ENCODE measurements at places on chromosomes 2 and 18.

DNA sequence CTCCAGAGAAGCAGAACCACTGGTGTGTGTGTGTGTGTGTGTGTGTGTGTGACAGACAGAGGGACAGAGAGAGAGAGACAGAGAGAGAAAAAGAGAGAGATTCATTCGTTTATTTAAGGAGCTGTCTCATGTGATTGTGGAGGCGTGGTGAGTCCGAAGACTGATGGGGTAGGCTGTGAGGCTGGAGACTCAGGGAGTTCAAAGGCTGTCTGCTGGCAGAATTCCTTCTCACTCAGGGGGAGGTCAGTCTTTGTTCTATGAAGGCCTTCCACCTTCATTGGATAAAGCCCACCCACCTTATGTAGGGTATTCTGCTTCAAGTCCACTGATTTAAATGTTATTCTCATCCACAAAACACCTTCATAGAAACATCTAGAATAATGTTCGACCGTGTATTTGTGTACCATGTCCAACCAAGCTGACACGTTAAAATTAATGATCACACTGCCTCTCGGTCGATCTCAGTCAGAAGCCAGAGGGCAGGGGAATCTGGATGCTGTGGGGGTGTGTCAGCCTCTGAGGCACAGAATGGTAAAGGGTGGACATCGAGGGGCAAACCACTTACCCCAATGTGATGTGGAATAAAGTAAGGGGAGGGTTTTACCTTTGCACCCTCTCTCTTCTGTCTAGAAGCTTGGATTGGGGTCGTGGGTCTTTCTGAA lies 275.6 kb downstream of the SLC4A3 start:
- DNase-seq, result no peak

- DNase-seq, result no peak
These were observed 73.6 kb downstream of the CD226 start for GRCh38 chr18:69874058-69874457.

DNA sequence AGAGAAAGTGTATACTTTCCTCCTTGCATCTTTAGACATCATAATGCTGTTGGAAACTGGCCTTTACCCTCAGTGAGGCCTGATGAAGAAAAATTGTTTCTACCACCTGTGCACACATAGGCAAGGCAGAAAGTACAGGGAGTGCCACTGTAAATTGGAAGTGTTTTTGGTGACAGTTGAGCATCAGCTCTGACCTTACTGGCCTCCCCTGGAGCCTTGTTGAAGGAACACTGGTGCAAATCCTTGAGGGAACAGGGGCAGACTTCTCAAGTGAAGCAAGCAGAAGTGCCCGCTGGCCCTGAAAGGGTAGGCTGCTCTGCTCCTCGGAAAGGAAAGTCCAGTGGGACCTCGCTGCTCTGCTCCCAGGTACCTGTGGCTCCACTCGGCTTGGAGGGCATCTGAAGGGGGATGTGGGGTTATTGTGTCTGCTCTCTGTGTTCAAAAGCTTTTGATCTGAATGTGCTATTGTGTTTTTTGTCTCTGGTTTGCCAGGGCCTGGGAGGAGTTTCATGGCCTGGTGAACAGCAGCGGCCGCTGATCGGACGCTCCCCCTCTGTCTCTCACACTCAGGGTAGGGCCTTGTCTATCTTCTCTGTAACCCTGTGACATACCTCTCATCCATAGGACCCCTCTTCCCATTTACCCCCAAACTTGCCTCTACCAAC lies 23.4 kb downstream of the EIF4E2 start:
- DNase-seq, result no peak

DNA sequence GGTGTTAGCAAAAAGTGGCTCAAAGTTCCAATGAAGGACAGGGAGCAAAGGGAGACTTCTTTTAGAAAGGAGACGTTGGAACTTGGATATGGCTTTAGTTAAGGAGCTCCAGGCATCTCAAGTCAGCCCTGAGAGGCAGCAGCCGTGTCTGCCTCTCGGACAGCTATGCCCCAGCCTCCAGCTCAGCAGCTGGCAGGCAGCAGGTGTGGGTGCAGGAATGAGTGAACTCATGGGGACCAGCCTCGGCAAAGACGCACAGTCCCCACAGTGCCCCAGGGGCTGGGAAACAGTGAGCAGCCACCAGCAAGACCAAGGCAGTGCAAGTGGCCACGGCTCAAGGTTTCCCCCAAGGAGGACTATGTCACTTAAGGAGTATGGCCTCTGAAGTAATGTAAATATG lies 1.6 kb upstream of the LRRFIP1 start:
- DNase-seq, result no peak

DNA sequence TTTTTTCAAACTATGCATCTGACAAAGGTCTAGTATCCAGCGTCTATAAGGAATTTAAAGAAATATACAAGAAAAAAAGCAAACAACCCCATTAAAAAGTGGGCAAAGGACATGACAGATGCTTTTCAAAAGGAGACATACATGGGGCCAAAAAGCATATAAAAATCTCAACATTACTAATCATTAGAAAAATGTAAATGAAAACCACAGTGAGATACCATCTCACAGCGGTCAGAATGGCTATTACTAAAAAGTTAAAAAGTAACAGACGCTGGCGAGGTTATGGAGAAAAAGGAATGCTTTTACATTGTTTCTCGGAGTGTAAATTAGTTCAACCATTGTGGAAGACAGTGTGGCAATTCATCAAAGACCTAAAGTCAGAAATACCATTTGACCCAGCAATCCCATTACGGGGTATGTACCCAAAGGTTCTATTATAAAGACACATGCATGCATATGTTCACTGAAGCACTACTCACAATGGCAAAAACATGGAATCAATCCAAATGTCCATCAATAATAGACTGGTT lies 643.1 kb upstream of the LRRTM1 start:
- no peak for DNase-seq

GRCh38 chr2:37558623-37559022 lies 112.8 kb downstream of the CDC42EP3 start:
- no peak for DNase-seq

GRCh38 chr2:196249171-196249570 lies 77.8 kb upstream of the STK17B start:
- no peak for DNase-seq

GRCh38 chr2:233976690-233977294 lies 59.6 kb downstream of the TRPM8 start:
- peak; percentile 88 for DNase-seq

GRCh38 chr2:1972011-1972410 lies 227.7 kb upstream of the PXDN start:
- no peak for DNase-seq

DNA sequence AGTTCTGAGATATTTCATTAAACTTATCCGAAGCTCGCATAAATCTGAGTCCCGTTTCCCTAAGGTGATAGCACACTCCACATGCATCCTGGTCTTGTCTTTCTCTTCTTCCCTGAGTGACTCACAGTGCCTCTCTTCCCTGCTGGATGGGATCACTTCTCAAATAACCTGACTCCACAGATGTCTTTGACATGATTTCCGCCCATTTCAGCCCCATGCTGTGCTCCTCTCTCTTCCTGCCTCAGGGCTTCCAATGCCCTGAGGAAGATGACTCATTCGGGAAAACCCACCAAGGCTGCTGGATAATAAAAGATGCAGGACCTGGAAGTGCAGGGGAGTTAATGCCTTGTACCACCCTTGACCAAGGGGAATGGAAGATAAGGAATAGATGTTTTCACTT lies 441.7 kb upstream of the SOX11 start:
- DNase-seq, result no peak

- no peak for DNase-seq
These were observed 1001.2 kb downstream of the DPP10 start for GRCh38 chr2:115443539-115444185.

- no peak for DNase-seq
These were observed 38.4 kb downstream of the ARL4C start for GRCh38 chr2:234458466-234458865.

GRCh38 chr2:58727981-58728656 lies 487.0 kb upstream of the FANCL start:
- no peak for DNase-seq

GRCh38 chr2:144439993-144440392 lies 79.9 kb downstream of the ZEB2 start:
- no peak for DNase-seq

DNA sequence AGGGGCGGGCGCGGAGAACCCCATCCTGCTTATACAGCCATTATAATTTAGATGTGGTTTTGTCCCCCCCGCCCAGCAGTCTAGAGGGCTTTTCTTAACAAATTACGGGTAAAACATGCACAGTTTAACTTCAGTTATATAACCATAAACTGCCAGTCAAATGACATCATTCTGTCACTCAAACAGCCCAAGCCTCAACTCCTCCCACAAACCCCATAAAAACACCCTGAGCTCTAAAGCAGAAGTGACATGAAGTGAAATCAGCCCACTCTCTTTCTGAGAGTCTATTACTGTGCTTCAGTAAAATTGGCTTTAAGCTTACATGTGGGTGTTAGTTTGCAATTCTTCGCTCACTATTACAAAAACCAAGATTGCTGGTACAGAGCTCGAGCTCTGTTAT lies 705.1 kb upstream of the GCFC2 start:
- no peak for DNase-seq

- no peak for DNase-seq
These were observed 40.2 kb downstream of the DDX1 start for GRCh38 chr2:15631883-15632282.

- DNase-seq, result peak; percentile 91
These were observed 96.0 kb upstream of the TTC39C start for GRCh38 chr18:23918395-23919032.

DNA sequence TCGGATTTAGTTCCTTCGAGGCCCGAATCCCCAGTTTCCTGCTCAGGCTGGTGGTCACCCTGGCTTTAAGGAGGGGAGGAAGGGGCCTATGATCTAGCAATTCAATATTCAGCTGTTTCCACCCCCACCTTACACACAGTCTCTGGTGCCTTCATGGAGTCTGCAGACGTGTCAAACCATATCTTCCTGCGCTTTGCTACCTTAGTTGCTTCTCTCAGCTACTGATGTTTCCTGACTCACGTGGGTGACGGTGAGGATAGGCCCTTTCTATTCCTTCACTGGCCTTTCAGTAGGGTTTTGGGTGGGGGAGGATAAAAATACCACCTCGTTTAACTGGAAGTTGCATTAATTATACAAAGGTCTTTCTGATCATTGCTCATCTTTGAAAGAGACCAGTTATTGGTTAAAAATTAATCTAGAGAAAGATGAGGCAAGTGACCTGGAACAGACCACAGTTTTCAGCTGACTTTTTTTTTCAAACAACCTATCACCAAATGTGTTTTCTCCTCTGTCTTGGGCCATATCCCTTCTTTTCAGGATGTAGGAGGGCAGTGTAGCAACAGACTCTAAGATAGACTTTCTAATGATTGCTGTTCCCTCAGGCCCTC lies 49.7 kb downstream of the SH2D6 start:
- DNase-seq, result peak; percentile 27

- DNase-seq, result no peak
These were observed 127.9 kb downstream of the SH3RF3 start for GRCh38 chr2:109256921-109257320.

DNA sequence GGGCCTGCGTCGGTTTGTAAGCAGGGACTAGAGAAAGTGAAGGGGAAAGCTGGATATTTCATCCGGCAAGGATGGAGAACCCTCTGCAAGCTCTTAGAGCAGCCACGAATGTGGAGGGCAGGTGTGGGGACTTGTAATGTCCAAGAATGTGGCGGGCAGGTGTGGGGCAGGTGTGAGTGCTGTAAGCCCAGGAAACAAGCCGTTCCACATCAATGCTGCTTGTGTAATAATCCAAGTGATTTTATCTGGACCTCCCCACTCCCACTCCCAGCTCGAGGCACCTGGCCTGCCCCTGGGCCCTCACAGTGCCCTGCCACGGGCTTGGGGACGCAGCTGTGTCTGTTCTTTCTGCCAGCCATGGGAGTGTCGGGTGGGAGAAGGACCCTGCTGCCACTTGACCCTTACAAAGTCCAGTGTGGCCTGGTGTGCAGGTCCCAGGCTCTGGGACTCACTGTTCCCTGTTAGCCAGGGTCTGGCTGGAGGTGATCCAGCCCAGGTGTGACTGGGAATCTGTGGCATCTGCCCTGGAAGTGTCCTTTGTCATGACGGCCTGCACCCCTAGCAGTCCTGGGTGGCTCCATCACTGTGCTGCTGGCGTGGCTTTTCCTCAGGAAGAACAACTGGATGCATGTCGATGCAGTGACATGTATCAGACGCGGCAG lies 42.8 kb downstream of the SOX11 start:
- DNase-seq, result no peak

DNA sequence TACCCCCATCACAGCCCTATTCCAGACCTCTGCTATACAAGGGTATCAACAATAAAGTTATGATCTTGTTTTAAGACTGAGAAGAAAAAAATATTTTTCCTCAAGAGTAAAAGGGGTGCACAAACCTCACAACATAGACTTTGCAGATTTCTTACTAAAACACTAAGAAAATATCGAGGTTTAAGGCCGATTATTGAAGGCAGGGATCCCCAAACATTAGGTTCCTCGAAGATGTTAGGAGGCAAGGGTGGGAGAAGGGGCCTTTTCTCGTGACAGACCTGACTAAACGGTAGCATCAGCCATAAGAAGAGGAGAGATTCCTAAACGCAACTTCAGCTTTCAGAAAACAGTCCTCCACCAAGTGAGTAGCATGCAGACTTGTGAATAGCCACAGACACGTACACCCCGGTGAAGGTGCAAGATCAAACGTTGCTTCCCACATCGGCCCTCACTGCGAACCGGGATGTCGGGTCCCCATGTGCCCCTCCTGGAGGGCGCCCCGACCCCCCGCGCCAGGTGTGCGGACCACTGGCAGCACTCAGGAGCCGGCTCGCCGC lies 678 bp downstream of the PIAS2 start:
- peak; percentile 61 for DNase-seq

DNA sequence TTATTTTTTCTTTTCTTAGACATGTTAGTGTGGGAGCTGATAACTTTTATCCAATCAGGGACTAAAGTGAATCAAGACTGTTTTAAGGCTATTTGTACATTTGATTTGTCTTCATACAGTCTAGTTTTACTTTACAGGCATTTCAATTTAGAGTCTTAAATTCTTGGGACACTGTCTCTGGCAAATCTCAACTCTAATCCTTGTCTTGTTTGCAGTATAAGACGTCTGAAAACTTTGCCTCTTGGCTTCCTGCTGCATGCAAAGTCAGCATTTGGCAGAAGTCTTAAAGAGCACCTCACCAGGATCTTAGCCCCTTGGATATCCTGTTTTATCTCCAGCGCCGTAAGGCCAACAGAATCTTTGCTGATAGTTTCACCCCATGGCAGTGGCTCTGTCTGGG lies 30.3 kb downstream of the SPOPL start:
- DNase-seq, result no peak
